Stimulated activated naive CD4-positive, alpha-beta T cell treated with Interleukin-2 at 50 U/mL for 16 hours (primary cell): ENCODE measurements at places on chromosomes 11 and 22.
A peak's percentile ranks its signal among the peaks of the same experiment; 100 is the strongest.

GRCh38 chr11:123413636-123414035, 16.4 kb upstream of the GRAMD1B start:
- DNase-seq = no peak

DNA sequence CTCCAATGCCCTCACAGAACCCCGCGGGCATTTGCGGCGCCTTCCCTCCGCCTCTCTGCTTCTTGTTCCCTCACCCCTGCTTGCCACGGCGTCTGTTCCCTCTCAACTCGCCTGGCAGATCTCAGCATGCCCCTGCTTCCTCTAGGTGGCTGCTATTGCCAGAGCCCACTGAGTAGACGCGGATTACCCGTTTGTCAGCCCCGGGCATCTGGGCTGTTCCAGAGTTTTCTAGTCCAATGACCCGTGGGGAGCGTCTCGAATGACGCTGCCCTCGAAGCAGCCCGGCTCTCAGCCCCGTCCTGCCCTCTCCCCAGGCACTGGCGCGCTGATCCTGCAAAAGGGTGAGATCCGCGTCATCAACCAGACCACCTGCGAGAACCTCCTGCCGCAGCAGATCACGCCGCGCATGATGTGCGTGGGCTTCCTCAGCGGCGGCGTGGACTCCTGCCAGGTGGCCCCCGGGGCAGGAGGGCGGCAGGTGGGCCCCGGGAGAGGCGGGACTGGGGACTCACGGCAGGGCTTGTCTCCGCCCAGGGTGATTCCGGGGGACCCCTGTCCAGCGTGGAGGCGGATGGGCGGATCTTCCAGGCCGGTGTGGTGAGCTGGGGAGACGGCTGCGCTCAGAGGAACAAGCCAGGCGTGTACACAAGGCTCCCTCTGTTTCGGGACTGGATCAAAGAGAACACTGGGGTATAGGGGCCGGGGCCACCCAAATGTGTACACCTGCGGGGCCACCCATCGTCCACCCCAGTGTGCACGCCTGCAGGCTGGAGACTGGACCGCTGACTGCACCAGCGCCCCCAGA, 49.7 kb downstream of the ST14 start:
- DNase-seq = no peak

DNA sequence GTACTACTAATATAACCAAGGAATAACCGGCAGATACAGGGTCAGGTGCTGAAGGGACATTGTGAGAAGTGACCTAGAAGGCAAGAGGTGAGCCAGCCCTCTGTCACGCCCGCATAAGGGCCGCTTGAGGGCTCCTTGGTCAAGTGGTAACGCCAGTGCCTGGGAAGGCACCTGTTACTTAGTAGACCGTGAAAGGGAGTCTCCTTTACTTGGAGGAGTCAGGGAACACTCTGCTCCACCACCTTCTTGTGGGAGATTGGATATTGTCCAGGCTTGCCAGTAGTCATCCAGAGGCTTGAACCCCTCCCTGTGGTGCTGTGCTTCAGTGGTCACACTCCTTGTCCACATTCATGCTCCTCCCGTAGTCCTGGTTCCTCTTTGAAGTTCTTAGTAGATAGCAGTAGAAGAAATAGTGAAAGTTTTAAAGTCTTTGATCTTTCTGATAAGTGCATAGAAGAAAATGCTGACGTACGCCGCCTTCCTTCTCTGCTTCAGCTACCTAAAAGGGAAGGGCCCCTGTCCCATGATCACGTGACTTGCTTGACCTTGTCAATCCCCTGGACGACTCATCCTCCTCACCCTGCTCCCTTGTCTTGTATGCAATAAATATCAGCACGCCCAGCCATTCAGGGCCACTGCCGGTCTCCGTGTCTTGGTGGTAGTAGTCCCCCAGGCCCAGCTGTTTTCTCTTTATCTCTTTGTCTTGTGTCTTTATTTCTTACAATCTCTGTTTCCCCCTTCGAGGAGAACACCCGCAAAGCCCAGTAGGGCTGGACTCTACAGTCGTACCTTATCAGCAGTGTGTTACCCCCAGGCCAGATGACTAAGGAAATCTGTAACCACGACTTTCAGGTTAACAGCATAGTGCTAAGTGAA, 6.1 kb downstream of the NUP50 start:
- peak; percentile 7 for DNase-seq

GRCh38 chr22:40040927-40041326, 46.2 kb downstream of the FAM83F start:
- DNase-seq = no peak

- no peak for DNase-seq
These were observed 451.5 kb upstream of the FAT3 start for GRCh38 chr11:91773090-91773489.
